Right hindlimb (tissue), 1 donor: ENCODE measurements at places on chromosomes 2 and 18.

GRCh38 chr2:144366825-144367429 is 153.0 kb downstream of the ZEB2 start:
- DNase-seq: no peak

GRCh38 chr18:54822872-54823845 is 5.1 kb upstream of the RAB27B start:
- no peak for DNase-seq

- no peak for DNase-seq
Observed at GRCh38 chr2:165892526-165892925, 61.0 kb downstream of the TTC21B start.

DNA sequence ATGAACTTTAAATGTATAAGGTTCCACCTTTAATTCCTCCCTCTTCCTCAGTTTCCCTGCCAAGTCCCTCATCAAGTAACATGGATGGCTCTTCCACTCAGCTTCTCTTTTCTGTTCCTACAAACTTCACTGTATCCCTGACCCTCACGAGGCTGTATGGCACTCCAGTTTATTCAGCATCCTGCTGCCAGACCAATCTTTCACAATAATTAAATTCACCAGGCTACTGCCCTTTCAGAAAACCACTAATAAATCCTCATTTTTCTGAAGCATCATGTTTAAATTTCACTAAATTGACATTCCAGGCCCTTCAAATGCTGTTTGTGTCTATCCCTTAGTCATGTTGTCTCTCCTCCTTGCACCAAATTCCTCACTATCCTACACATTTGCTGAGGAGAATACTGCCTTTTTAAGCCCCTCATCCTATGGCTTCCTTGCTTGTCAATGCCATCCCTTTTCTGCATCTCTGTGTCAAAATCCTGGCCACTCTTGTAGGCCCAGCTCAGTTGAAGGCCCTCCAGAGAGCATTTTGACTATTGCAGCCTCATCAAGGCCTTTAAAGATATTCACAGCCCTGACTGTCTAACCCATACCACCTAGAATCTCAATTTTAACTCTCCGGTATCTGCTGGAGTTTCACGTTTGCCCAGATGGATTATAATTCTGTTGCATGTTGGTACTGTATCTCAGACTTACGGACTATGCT is 22.8 kb upstream of the ASNSD1 start:
- no peak for DNase-seq

DNA sequence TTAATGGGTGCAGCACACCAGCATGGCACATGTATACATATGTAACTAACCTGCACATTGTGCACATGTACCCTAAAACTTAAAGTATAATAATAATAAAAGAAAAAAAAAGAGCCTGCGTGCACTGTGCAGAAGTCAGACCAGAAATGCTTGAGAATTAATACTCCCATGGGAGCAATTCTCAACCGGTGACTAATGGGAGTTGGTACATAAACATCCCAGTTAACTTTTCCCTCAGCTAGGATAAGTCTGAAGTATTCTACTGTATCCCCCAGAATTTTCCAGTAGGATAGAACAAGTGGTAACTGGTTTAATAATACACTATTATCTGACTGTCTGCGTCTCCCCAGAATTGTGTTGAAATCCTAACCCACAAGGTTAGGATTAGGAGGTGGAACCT is 113.6 kb upstream of the COL5A2 start:
- no peak for DNase-seq

DNA sequence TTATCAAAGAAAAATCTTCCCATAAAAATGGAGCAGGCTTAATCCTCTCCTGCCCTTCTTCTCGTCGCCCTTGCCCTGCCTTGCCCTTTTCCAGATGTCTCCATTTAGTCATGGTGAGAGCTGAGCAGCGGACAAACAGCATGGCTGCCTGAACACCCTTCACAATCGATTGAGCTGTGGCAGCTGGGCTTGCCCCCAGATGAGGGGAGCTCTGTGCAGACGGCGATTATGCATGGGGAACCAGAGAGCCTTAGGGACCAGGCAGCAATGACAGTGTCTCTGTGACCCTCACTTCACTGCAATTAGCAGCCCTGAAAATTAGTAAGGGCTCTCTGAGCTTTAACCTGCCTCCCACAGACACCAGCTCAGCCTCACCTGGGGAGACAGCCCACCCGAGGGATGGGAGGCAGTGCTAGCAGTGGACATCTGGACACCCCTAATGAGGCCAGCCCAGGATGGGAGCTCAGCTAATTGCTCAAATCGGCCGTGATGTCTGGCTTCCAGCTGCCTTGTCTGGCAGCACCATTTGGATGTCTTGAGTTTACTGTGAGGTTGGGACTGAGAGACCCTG is 365.7 kb downstream of the TNS1 start:
- peak; percentile 84 for DNase-seq

- DNase-seq: no peak
Observed at GRCh38 chr2:226894752-226895151, 58.9 kb downstream of the RHBDD1 start.

DNA sequence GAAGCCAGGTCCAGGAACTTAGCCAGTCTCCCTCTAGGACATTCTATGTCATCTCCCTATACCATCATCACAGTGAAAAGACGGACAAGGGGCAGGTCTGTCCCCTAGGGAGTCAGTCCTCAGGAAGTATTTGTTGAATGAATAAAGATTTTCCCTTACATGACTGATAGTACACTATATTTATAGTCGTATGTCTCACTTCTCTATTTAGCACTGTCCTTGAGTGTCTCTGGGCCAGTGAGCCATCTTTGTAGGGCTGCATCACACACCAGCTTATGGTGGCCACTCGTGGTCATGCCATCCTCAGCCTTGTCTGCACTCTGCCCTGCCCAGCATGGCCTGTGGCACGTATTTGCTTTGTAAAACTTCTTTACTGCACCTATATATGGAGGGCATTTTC is 25.8 kb downstream of the PTPN18 start:
- DNase-seq: no peak

DNA sequence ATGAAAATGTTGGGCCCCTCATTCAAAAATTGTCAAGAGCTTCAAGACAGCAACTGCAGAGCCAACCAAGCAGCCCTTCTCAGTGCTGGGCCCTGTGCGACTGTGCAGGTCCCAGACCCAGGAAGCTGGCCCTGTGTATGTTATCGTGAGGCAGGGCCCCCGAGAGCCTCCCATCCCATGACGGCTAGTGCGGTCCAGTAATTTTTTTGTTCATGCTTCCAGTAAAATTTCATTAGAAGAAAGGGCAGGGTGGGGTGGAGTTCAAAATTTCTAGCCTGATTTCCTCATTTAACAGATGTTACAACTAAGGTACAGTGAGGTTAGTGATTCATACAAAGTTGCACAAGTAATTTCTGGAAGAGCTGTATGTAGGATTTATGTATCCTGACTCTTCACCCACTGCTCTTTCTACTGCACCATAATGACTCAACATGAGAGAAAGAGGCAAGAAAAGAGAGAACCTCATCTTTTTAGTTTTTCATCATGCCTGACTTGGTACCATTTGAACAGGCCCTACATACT is 105.5 kb downstream of the ZEB2 start:
- DNase-seq: no peak

DNA sequence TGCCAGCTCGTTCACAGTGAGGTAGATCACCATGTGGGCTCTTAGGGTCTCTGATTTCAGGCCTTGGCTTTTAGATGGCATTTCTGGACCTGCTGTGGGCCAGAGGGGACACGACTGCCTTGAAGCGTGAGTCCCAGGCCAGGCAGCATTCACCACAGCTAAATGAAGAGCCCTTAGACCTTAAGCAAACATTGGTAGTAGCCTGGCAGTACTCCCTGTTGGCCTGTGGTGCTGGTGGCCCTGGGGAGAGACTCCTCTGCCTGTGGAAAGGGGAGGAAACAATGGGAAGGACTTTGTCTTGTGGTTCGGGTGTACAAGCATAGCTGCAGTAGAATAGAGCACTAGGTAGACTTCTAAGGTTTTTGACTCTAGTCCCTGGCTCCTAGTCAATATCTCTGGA is 456.0 kb upstream of the DCC start:
- DNase-seq: no peak

- DNase-seq: no peak
Observed at GRCh38 chr2:207619764-207620203, 5.4 kb downstream of the METTL21A start.

DNA sequence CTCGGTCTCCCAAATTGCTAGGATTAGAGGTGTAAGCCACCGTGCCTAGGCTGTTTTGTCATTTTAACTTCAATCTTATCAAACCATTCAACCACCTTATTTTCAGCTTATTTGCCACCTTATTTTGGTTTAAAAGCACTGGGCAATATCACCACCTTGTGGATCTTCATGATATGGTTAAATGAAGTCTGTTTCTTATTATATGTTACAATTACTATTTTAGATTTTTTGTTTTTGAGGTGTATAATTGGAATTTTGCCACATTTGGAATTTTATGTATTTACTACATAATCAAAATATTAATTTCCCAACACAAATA is 43.8 kb upstream of the SCN9A start:
- DNase-seq: no peak

- DNase-seq: no peak
Observed at GRCh38 chr2:65420712-65421431, 11.5 kb downstream of the SPRED2 start.

GRCh38 chr2:216082117-216082711 is 495 bp downstream of the TMEM169 start:
- DNase-seq: peak; percentile 20

DNA sequence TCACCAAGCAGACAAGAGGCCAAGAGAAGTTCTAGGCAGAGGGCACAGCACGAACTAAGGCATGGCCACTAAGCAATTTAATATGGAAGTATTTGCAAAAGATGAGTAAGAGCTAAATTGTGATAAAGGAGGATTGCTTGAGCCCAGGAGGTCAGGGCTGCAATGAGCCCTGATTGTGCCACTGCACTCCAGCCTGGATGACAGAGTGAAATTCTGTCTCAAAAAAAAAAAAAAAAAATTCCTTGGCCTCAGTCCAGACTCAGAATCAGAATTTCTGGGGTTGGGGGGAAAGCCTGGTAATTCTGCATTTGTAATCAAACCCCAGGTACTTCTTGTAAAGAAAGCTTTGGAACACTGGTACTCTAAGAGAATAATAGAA is 46.8 kb upstream of the RTN4 start:
- DNase-seq: no peak

DNA sequence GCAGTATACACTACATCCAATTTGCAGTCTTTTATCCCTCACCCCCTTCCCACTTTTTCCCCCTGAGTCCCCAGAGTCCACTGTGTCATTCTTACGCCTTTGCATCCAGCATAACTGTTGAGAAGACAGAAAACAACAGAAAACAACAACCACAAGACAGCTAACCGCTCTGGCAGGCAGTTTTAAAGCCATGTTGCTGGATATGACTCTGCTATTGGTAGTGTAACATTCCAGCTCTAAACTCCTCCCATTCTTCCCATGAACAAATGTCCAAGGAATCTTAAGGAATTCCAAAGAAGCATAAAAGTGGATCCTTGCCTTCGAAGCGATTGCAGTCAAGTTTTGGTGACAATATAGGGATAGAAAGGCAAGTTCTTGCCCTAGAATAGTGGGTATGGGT is 599.1 kb downstream of the NYAP2 start:
- no peak for DNase-seq

- DNase-seq: no peak
Observed at GRCh38 chr2:134845719-134846118, 7.3 kb downstream of the ACMSD start.

DNA sequence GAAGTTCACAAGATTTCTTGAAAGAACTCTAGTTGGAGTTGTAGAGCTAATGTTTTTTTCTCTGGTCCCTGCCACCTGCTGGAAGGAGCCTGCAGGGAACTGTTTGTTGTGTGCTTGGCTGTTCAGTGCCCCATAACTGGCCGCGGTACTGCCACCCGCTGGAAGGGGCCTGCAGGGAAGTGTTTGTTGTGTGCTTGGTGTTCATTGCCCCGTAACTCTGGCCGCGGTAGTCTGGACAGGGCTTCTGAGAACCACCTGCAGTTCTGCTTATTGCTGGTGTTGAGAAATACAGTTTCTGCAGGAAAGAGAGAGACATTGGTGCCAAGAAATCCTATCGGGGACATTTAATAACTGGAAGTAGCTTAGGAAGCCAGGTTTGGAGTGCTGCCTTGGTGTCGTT is 58.1 kb downstream of the AGAP1 start:
- peak; percentile 56 for DNase-seq

DNA sequence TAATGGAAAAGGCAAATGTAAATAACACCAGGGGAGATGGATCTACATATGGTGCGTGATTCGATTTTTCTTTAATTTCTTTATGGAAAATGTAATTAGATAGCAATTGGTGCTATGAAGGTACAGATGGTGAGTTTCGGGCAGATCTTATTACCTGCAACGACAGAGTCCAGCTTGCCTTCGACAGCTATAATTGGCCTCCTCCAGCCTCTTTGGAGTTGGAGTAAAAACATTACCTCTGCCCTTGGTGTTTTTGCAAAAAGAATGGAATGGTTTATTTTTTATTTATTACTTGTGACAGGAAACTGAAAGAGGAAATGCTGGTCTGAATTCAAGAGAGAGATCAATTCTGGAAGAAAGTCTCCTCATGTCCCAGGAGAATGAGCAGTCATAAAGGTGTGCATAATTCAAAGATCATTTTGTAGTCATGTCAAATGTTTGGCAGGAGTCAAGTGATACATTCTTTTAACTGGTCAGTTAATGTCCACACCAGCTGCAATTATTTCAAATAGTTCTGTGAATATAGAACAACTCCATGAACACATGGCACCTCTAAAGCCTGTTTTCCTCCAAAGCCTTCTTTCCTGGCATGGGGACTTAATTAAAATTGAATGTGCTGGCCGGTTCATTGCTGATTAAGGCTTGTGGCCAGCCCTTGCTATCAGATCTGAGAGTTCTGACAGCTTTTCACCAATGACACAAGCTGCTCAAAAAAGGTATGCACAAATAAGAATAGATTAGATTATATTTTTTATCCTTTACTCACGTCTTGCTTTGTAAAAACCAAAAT is 46.9 kb upstream of the KCNH7 start:
- DNase-seq: no peak

DNA sequence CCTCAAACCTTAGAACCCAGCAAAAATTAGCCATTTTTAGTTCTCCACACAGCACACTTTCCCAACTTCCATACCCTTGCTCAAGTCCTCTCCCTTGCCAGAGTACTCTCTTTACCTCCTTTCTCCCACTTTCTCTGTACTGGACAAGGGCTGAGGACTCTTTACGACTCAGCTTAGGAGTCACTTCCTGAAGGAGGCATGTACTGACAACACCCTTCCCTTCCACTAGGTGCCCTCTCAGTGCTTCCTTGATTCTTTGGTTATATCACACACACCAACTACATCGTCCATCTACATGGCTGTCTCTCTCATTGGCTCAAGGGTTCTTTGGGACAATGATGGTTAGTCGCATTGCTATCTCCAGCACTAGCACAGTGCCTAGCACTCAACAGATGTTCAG is 5.2 kb upstream of the C18orf63 start:
- no peak for DNase-seq

DNA sequence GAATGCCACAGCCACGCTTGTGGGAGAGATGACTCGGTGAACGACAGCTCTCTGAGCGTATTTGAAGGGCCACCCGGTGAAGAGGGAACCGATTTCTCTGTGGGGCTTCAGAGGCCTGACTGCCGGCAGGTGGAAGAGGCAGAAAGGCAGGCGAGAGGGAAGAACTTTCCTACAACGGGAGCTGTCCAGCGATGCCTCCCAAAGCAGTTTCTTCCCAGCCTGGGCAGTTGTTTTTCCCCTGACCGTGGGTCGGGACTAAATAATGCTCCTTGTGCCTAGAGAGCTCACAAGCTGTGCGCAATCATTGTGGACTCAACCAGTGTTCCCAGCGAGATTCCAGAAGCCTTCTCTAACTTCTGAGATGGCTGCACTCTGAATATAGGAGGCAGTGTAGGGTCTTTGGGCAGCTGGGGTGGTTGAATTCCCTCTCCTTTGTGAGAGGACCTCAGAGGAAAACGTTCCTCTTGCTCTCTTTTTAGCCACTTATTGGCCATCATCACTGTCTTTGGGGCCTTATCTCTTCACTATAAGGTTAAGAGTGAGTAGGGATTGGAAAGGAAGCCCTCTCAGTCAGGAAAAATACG is 710 bp downstream of the SEC11C start:
- peak; percentile 44 for DNase-seq
